ENCODE measurements at places on chromosomes 16 and 17.
A peak's percentile ranks its signal among the peaks of the same experiment; 100 is the strongest.

DNA sequence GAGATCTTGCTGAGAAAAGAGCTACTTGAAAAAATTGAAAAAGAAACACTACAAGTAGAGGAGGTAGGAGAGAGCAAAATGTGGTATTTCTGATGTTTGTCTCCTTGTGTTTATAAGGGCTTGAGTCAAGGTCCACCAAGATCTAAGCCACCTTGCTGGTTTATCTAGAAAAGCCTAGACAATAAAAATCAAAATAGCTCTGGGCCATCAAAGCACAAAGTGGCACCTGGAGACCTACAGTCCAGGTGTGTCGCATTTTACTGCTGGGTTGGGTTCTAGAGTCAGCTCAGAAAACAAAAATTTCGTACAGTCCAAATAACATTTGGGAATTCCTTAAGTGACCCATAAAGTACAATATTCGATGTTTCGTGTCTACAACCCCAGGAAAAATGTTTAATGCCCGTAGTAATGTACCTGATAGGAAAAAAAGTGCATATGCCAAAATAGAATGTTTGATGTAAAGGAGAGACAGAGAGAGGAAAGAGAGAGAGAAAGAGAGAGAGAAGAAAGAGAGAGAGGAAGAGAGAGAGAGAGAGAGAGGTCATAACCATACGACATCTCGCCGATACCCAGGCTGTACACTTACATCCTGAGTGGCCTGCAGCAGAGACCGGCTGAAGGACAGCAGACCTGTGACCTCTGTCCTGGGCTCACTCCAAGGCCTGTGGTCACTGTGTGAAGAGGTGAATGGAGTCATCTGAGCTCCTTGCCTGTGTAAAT, 27.1 kb downstream of the PRSS54 start:
- no peak for DNase-seq

- DNase-seq, result no peak
These were observed 14.4 kb upstream of the DOK4 start for GRCh38 chr16:57500578-57501111.

DNA sequence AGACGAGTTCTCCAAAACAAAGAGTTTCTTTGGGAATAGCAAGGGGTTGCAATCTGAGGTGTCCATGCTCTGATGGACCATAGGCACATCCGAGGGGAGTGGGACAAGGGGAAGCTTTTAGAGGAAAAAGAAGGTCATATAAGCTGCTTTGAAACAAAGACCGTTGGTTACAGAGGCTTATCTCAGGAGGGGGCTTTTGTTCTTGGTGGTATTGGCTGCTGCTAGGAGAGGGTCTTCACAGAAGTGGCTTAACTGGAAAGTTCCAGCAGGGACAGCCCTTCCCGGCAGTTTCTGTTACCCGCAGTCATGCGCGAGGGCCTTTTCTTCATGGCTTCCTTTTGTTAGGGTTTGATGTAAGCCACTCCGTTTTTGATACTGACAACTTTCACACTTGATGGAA, 76.0 kb downstream of the RAP1GAP2 start:
- DNase-seq, result no peak

DNA sequence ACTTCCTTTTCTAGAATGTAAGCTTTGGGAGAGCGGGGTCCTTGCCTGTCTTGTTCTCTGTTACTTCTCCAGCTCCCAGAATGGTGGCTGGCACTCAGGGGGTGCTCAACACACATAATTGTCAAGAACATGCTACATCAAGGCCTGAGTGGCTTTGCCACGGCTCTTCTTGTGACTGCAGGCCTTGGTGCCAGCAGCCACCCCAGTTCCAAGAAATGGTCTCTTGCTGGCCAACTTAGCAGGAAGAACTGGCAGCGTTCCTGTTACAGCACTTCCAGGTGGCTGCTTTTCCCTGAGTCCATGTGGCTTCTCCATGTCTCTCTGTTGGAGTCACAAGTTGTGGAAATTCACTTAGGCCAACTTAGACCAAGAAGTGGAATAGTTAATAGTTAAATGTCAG, 36.1 kb downstream of the PRKCB start:
- DNase-seq, result no peak

DNA sequence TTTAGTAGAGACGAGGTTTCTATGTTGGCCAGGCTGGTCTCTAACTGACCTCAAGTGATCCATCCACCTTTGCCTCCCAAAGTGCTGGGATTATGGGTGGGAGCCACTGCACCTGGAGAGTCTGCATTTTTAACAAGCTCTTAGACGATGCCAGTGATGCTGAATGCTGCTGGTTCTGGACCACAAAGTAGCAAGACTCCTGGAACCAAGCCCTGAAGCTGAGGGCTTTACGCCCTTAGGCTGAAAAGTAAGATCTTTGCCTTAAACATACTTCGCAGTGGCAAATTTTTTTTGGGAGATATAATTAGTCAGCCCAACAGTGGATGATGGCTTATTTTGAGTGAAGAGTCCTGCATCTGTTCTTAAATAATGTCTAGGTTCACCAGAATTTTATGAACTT, 14.0 kb downstream of the METTL9 start:
- no peak for DNase-seq

- no peak for DNase-seq
These were observed 159.4 kb upstream of the CHMP6 start for GRCh38 chr17:80832266-80832676.

GRCh38 chr17:32660496-32660985, 173.7 kb downstream of the CDK5R1 start:
- DNase-seq, result no peak

GRCh38 chr17:50265690-50266315, 8.5 kb upstream of the TMEM92 start:
- DNase-seq, result no peak

DNA sequence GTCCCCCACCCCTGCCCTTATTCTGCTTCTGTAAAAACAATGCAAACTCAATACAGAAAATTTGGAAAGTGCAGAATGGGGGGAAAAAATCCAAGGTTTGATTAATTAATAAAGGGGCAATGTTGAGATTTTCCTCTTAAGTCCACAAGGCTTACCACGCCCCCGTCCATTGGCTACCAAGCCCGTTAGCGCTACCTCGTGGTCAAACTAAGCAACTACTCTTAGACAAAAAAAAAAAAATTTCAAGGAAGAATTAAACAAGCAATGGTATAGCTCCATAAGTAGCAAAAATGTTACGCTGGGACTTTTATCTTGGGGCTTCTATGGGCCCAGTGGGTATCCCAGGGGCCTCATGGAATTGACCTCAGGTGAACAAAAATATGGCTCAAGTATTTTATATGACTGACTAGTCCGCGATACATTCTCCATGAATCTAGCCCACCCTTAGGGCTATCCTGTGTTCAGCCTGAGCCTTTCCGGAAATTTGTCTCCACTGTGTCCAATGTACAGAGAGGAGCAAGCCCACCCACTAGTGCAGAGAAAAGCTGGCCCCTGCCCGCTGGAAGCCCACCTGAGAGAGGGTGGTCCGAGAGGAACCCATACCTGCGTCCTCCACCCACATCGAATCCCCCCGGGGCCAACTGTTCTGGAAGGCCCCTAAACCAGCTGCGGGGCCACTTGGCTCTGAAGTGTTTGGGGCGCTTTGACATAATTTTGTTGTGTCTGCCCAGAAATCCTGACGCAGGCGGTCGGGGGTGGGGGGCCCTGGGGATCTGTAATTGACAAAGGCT, 19.1 kb upstream of the TEX2 start:
- DNase-seq, result peak; percentile 36

- DNase-seq, result no peak
These were observed 284 bp upstream of the COPZ2 start for GRCh38 chr17:48037838-48038323.

- DNase-seq, result no peak
These were observed 278.6 kb upstream of the RPL38 start for GRCh38 chr17:73924909-73925186.

DNA sequence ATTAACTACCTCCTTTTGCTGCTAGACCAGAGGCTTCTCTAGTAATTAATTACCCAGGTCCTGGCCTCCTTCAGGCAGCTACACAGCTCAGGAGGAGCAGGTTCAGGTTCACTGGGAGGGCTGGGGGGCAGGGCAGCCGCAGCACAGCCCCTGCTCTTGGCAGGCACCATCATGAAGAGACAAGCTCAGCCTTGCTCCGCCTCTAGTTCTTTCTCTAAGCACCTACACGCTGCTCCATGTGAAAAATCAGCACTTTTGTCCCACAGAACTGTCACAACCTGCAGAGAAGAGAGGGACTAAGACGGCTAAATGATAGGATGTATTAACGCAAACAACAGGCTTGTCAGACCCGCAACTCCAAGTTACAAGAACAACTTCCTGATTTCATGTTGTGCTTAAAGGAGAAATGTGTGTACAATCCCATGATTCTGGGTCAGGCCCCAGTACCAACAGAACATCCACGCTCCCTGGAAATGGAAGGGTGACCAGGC, 53.4 kb downstream of the GRB2 start:
- no peak for DNase-seq

GRCh38 chr17:67262435-67263117, 17.6 kb upstream of the HELZ start:
- DNase-seq, result no peak

- DNase-seq, result no peak
These were observed 6.2 kb downstream of the BECN1 start for GRCh38 chr17:42817866-42818265.

- DNase-seq, result no peak
These were observed 646 bp downstream of the MYH11 start for GRCh38 chr16:15856182-15856581.

DNA sequence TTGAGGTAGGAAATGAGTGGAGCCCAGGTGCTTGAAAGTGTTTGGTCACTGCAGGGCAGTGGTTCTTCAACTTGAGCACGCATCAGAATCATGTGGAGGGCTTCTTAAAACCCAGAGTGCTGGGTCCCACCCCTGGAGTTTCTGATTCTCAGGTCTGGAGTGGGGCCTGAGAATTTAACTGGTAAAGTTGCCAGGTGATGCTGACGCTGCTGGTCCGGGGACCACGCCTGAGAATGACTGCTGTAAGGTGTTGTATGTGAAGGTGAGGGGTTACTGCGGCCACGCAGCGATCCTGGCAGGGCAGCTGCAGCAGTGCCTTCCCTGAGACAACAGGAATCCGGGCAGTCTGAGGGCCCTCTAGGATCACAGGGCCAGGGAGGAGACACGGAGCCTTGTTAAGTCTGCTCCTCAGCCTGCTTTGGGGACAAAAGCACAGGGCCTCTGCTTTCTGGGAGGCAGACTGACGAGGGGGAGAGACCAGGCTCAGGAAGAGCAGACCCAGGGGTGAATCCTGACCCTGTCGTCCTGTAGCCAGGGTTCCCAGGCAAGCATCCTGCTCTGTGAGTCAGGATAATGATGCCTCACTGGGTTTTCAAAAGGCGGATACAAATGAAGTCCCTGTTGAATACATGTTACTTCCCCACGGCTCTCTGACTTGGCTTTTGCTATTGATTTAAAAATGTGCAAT, 16.2 kb downstream of the CCDC42 start:
- no peak for DNase-seq

DNA sequence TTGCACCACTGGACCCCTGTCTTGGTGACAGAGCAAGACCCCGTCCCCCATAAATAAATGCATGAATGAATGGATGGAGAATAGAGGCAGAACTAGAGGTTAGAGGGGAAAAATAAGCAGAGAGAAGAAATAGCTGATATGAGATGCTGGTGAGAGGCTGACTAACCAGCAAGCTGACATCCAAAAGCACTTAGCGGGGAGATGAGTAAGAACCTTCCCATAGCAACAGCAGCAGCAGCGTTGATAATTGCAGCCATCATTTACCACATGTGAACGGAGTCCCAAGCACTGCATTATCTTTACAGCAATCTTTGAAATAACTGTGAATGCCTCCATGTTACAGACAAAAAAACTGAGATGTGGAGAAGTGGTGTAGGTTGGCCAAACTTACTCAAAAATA, 777.3 kb upstream of the EEF2KMT start:
- no peak for DNase-seq

GRCh38 chr16:22739077-22739476, 74.9 kb upstream of the HS3ST2 start:
- no peak for DNase-seq

DNA sequence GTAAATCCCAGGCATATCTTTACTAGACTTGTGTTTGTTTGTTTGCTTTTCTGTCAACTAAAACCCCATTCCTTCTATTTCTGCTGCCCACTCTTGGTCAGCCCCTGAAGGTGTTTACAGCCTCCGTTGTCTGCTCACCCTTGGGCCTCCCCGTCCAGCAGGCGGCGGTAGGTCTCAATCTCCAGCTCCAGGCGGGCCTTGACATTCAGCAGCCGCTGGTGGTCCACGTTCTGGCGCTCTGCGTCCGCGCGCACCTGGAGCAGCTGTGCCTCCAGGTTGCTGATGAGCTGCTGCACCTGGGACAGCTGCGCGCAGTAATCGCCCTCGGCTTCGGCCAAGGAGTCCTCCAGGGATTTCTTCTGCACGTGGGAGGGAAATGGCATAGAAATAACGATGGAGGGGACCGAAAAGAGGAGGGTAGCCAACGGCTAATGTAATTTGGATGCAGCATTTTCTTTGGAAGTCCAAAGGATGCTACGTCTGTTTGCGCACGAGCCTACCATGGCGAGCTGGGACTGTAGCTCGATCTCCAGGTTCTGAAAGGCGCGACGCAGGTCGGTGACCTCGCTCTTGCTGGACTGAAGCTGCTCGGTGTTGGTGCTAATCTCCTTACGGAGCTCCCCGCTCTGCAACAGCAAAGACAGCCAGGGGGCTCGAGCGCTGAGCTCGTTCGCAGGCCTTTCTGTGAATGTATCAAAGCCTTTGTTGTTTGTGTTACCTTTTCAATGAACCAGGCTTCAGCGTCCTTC, 3.9 kb downstream of the KRT12 start:
- DNase-seq, result no peak

DNA sequence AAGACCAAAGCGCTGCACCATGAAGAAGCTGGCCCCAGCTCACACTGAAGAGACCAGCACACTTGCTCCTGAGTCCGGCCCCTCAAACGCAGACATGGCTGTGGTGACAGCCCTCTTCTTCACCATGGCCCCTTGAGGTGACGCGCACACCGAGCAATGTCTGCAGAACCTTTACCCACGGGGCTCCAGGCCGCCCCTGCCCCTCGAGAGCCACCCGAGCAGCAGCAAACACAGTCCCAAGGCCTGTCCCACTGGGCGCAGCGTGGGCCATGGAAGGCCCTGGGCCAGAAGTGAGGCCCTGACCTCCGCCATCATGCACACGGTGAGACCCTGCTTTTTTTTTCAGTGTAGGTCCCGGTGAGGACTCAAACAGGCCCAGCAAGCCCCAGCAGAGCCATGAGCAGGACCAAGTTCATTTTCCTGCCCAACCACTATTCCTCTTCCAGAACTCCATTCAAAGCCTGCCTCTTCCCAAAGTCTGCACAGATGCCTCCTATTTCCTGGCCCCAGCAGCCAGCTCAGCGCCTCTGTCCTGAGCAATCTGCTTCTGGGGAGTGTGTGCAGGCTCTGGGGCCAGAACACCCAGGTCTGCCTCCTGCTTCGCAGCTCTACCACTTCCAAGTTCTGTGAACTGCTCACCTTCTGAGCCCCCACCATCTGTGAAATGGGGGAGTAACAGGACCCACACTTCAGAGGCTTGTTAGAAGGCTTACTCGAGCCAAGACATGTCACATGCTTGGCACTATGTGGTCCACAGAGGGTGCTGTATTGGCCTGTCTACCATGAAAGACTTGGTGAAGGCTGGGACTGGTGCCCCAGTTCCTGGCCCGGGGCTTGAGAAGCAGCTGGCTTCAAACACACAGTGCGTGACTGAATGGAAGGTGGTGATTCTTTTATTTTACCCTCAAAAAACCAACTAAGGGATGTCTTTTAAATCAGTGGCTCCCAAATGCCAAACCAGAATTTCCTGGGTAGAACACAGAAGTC, 35.7 kb upstream of the GSG1L start:
- no peak for DNase-seq
